H1 (cell line): ENCODE measurements at places on chromosomes 16 and 17.

- peak; percentile 87 for DNase-seq
These were observed at the start of gene CES3 for GRCh38 chr16:66961065-66961744. CES3 (plus strand) TSS chr16:66961266; CDS start chr16:66961308, 42 bp downstream.

DNA sequence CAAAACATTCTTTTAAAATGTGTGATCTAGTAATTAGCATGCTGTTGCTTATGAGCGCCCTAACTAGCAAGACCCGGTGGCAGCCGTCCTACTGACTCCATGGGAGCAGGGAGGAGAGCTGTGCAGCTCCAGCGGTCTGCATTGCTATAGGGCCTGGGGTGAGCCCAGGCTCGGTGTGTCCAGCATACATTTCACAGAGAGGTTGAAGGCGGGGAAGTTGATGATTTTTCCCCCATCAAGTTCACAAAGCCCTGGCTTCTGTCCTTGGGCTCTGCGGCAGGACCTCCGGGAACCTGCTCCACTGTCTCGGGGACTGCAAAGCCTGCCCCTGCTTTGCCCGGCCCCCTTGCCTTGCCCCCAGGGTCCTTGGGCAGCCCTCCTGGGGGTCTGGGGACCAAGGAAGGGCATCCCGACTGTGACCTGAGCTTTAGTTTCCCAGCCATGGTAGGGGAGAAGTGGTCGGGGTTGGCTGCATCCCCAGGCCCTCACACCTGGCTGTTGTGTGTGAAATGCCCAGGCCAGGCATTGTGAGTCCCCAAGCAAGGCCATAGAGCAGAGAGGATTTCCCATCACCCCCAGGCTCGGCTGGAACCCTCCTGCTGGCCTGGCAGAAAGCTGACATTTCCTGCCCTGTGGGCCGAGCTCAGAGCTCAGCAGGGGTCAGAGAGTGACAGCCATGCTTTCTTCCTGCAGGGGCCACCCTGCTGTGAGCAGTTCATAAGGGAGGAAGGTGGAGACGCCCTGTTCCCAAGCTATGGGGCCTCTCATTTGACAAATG is 24.8 kb downstream of the KCNJ12 start:
- DNase-seq: no peak

DNA sequence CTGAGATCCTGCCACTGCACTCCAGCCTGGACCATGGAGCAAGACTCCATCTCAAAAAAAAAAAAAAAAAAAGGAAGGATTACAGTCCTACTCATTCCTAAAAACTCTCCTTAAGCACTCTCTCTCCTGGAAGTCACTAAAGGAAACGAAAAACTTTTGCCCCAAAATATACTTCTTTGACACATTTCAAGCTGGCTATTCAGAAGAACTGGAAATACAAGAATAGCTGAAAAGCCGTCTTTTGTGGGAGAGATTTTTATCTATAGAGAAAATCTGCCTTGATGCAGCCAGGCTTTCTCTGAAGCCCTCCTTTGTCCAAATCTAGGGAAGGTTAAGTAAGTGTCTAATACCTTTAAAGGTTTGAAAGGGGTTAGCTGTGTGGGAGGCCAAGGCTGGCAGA is 16.9 kb upstream of the MARVELD3 start:
- DNase-seq: no peak

- DNase-seq: peak; percentile 89
These were observed 44.6 kb upstream of the LCMT1 start for GRCh38 chr16:25066747-25067631.

GRCh38 chr17:43578699-43579565 is 32.8 kb upstream of the ETV4 start:
- DNase-seq: no peak

DNA sequence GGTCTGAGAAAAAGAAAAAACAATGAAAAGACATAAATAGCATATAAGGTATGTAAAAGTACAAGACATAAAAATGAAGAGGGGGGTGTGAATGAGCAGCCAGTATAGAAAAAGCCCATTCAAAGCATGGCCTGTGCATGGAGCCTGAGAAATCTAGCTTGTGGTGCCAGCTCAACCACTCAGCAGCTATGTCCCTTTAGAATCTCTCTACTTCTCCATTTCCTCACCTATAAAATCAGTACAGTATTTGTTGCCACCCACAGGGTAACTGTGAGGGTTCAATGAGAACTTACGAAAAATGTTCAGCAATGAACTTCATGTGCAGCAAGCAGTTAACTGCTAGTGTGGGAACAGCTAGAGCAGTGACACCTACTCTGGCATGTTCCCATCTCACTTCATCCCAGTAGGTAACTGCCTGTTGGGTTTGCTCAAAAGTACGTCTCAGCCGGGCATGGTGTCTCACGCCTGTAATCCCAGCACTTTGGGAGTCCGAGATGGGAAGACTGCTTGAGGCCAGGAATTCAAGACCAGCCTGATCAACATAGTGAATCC is 15.3 kb downstream of the CYTH1 start:
- DNase-seq: no peak
